ENCODE measurements at places on chromosomes 1 and 21. TPM values are rescaled to one million over a fixed set of nuclear protein-coding genes. Genes with fewer than 3 reads are reported as not detected.

DNA sequence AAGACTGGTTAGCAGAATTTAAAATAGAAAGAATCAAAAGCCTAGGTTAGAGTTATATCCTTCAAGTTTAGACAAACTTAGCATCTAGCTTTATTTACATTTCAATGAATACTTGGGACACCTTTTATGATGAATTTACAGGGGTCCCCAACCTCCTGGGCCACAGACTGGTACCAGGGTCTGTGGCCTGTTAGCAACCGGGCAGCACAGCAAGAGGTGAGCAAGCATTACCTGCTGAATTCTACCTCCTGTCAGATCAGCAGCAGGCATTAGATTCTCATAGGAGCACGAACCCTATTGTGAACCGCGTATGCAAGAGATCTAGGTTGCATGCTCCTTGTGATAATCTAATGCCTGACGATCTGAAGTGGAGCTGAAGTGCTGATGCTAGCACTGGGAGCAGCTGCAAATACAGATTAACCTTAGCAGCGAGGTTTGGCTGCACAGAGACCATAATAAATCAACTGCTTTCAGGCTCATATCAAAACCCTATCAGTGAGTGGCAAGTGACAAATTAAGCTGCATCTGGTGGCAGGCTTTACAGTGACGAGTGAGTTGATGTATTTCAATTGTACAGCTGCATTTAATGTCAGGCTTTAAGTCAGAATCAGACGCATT lies 82.0 kb downstream of the UCHL5 start:
- DNase-seq = no peak

- peak; percentile 92 for DNase-seq
Measured at GRCh38 chr1:150561974-150562445, 12.8 kb downstream of the ADAMTSL4 start.

DNA sequence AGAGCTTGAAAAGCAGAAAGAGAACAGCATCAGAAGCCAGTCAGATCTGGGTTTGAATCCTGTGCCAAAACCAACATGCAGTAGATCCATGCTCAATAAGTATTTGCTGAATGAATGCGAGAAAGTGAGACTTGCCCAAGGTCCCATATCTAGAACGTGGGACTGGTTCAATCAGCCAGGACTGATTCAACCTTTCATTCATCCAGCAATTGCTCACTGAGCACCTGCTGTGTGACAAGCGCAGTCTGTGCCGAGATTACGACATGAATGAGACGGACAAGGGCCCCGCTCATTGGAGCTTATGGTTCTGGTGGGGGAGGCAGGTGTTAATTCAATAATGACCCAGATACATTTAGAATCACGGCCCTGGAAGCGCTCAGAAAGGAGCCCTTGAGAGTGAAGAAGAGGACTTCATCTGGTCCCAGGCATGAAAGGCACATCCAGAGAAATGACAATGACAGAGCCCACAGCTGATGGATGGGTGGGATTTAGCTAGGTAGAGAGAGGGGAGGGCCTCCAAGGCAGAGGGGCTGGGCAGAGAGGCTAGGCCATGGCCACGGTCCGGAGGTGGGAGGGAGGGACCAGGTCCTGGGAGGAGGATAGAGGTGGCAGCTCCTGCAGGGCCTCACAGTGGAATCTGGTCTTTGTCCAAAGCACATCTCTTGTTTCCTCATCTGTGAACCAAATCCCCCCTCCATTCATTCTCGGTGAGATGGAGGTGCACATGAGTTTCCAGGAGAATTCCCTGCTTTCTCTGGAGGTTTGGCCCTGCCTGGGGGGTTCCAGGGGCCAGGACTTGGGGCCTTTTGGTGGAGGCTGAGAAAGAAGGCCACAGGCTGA lies 4.2 kb upstream of the FAM131C start:
- DNase-seq = no peak

DNA sequence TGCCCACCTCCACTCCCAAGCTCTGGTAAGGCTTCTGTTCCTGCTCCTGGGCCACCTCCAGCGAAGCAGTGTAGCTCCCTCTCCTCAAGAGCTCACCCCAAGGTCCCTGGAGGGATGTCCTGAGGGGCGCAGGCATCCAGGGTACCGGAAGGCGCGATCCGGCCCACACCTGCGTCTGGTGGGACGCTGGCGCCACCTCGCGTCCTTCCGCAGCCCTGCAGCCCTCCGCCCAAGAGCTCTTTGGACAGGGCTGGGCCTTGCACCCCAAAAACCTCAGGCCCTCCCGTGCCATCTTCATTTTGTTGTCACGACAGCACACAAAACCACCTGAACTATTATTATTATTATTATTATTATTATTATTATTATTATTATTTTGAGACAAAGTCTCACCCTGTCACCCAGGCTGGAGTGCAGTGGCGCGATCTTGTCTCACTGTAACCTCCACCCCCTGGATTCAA lies 49.2 kb upstream of the PAX7 start:
- DNase-seq = peak; percentile 81

DNA sequence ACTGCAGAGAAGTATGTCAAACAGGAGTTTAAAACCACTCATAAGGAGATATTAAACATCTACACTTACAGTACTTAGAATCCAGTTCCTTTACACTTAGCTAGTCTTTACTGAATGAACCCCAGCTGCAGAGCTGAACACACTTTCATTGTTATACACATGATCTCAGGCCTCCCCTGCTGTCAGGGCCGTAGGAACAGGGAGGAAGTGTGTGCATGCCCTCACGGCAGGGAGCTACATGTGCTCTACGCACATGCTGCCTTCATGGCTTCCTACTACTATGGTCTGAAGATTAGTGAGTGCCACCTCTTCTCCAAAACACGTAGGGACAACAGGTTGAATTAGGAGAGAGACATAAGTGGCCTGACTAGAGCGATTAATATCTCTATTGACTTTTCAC lies 191.5 kb downstream of the SIPA1L2 start:
- no peak for DNase-seq

SERPINC1 gene
- 1.0 TPM for total RNA-seq
